ENCODE measurements at places on chromosomes 5 and 9. TPM values are rescaled to one million over a fixed set of nuclear protein-coding genes. Genes with fewer than 3 reads are reported as not detected.
A peak's percentile ranks its signal among the peaks of the same experiment; 100 is the strongest.

Gene IFNA2
- total RNA-seq: not detected

Gene CAPSL
- 0.19 TPM for total RNA-seq

Gene PCDHGC5
- 5.3 TPM for total RNA-seq

Gene SHB
- 28.6 TPM for total RNA-seq

Gene TNFAIP8
- 14.2 TPM for total RNA-seq

DNA sequence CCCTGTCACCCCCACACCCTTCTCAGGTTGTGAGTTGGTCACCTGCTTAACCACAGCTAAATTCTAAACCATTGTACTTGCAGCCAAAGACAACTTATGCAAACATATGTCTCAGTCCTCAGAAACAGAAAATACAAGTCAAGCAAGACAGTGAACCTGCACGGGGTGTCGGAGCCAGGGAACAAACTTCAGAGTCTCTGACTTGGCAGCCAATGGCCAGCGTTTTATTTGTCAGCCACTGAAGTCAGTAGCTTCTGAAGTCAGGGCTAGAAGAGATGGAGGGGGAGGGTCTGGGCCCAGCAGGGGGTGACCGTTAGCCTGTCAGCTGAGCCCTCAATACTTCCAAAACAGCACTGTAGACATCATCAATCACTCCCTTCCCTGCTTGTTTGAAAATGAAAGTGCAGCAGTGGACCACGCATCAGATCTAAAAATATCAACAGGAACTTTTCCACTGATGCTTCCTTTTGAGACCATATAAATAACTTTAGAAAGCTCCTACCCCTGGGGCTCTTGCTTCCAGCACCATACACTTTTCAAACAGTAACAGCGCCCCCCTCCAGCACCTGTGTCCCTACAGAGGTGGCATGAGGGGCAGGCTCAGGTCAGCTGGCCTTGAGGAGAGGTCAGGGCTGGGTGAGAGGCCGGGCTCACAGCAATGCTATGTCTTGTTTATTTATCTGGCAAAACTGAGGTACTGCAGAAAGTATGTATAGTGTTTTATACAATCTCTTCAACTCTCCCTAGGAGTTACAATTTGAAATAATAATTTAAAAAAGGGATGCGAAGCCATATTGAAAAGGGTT, 142.5 kb downstream of the ACER2 start:
- no peak overlapping the region for H3K27ac ChIP-seq
- no peak for DNase-seq
- H3K4me1 ChIP-seq: no peaks in the 10 kb centered on the region
- no peaks in the 10 kb centered on the region for H3K36me3 ChIP-seq
- peaks cover 2% of the 10 kb centered on the region for H3K27me3 ChIP-seq

- peaks cover 31% of the 10 kb centered on the region for H3K36me3 ChIP-seq
- DNase-seq: no peak
- no peaks in the 10 kb centered on the region for H3K27me3 ChIP-seq
- H3K4me1 ChIP-seq: peaks cover 52% of the 10 kb centered on the region
- peak overlapping the region; percentile 0 for H3K27ac ChIP-seq
- no peak overlapping the region for H3K4me3 ChIP-seq
Measured at GRCh38 chr5:66151030-66151429, 6.9 kb downstream of the SREK1 start.

- no peaks in the 10 kb centered on the region for H3K4me1 ChIP-seq
- no peaks in the 10 kb centered on the region for H3K36me3 ChIP-seq
- H3K27me3 ChIP-seq: peaks cover 13% of the 10 kb centered on the region
- DNase-seq: no peak
- H3K27ac ChIP-seq: no peak overlapping the region
Measured at GRCh38 chr5:36765876-36766275, 110.7 kb upstream of the NIPBL start.

GRCh38 chr5:1549475-1550030, 25.8 kb upstream of the LPCAT1 start:
- H3K4me1 ChIP-seq: peaks cover 6% of the 10 kb centered on the region
- H3K4me3 ChIP-seq: no peak overlapping the region
- no peak overlapping the region for H3K27ac ChIP-seq
- DNase-seq: no peak
- no peaks in the 10 kb centered on the region for H3K36me3 ChIP-seq

DNA sequence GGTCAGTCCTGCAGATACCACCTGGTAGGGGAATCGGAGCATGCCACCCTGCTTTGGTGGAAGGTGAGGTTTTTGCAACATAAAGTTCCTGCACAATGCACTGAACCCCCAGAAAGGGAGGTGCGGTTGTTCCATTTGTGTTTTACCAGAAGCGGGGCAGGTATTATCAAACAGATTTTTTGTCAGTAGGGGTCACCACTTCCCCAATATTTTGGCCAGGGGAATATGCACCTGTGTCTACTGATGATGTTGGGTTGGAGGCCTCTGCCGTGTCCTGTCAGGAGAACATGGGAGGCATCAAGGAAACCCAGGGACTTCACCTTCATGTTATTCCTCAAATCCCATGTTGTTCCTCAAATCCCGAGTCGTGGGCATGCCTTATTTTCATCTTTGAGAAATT, 438.7 kb downstream of the NTRK2 start:
- no peaks in the 10 kb centered on the region for H3K4me1 ChIP-seq
- H3K36me3 ChIP-seq: no peaks in the 10 kb centered on the region
- no peak for DNase-seq
- no peak overlapping the region for H3K27ac ChIP-seq

DNA sequence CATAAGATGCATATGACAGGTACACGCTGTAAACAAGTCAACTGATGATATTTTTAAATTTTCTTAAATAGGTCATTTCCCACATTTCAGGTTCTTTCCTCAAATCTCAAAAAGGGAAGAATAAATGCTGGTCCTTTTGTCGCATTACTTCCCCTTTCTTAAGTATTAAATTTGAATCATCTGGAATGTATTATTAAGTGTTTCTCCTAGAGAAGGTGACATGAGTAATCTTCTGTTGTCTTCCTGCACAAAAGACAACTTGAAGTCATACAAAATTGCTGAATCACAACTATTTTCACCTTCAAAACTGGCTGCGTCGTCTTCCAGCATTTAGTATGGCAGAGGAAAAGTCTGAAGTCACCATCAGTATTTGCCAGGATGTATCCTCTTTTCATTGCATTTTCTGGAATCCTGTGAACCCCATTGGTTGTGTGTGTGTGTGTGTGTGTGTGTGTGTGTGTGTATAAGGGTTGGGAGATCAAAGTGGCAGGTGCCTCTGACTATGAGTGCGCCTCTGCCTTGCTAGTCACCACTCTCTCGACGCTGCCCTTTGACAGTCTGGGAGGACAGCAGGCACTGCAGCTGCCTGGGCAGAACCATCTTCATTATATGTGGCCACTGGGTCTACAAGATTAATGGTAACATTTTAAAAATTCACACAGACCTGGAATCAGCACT, 86.9 kb downstream of the MVB12B start:
- no peak overlapping the region for H3K27ac ChIP-seq
- peaks cover 2% of the 10 kb centered on the region for H3K27me3 ChIP-seq
- H3K4me3 ChIP-seq: no peak overlapping the region

DNA sequence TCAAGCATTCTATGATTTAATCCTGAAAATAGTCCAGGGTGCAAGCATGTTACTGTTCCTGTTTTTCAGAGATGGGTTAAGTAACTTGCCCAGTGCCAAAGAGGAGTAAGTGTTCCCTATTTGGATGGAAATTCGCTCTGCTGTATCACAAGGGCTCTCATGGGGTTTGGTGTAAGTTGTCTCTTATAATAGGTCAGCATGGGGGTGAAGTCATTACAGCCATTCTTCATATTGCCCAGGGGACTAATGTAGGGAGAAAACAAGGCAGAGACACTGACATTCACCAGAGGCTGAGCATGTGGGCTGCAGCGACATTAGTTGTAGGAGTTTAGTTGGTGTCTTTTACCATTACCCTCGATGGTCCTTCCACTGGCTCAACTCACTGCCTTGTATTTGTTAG, 142.1 kb upstream of the GLRA1 start:
- no peak for DNase-seq
- H3K27ac ChIP-seq: no peak overlapping the region
- H3K27me3 ChIP-seq: no peaks in the 10 kb centered on the region
- no peaks in the 10 kb centered on the region for H3K4me1 ChIP-seq
- H3K4me3 ChIP-seq: no peak overlapping the region

Measured in HFFc6 (cell line).